Activated T-helper 17 cell treated with anti-CD3 and anti-CD28 coated beads, Interleukin-2, amount 50 U/mL, for 72 hours (primary cell): ENCODE measurements at places on chromosomes 5 and 9.

- H3K4me3 ChIP-seq = peak within 1 kb of the TSS; percentile 78
- peaks cover 8% of the 10 kb centered on the region for H3K27me3 ChIP-seq
- H3K4me1 ChIP-seq = peaks cover 21% of the 10 kb centered on the region
- peak within 1 kb of the TSS; percentile 88 for H3K27ac ChIP-seq
- H3K36me3 ChIP-seq = peaks cover 1% of the 10 kb centered on the region
Observed at GRCh38 chr9:133421615-133422542, at the start of gene ADAMTS13. Gene ADAMTS13, plus strand, starts transcription at chr9:133422367. Its CDS starts 77 bp downstream, at chr9:133422444.

DNA sequence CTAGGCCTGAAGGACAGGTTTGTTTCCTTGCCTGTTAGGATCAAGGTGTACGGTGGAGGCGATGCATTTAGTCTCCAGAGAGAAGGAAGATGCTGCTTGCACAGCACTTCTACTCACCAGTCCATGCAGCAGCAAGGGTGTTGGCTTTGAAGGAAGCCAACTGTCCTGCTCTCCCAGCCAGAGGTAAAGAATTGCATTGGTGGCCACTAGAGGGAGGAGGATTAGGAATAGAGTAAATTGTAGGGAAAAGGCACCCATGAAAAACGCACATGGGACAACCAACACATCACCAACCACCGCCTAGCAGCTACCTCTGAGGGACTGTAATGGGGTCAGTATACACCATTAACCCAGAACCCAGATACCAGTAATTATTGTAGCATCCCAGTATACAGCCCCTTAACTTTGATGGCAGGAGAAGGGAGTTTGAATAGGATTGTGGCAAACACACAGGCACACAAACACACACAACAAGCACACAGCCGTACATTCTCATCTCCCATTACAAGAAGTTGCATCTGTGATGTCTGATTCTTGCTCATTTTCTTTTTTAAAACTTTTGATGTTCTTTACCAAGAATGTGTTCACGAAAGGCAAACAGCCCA lies 267.7 kb downstream of the ADAMTS6 start:
- H3K4me3 ChIP-seq = no peak overlapping the region
- no peak overlapping the region for H3K27ac ChIP-seq
- peaks cover 3% of the 10 kb centered on the region for H3K27me3 ChIP-seq
- no peaks in the 10 kb centered on the region for H3K4me1 ChIP-seq
- H3K36me3 ChIP-seq = no peaks in the 10 kb centered on the region
- no peak for ATAC-seq

- ATAC-seq = no peak
- H3K4me3 ChIP-seq = no peak overlapping the region
- H3K27me3 ChIP-seq = no peaks in the 10 kb centered on the region
- H3K27ac ChIP-seq = no peak overlapping the region
- no peaks in the 10 kb centered on the region for H3K36me3 ChIP-seq
- H3K4me1 ChIP-seq = no peaks in the 10 kb centered on the region
Observed at GRCh38 chr5:144131261-144131660, 39.2 kb downstream of the YIPF5 start.

- no peak overlapping the region for H3K4me3 ChIP-seq
- H3K4me1 ChIP-seq = no peaks in the 10 kb centered on the region
- H3K27ac ChIP-seq = no peak overlapping the region
- H3K27me3 ChIP-seq = peaks cover 7% of the 10 kb centered on the region
- ATAC-seq = no peak
Observed at GRCh38 chr5:66645039-66645438, 48.8 kb downstream of the MAST4 start.

- ATAC-seq = no peak
- no peaks in the 10 kb centered on the region for H3K36me3 ChIP-seq
- peaks cover 13% of the 10 kb centered on the region for H3K27me3 ChIP-seq
- no peaks in the 10 kb centered on the region for H3K4me1 ChIP-seq
- no peak overlapping the region for H3K4me3 ChIP-seq
- no peak overlapping the region for H3K27ac ChIP-seq
Observed at GRCh38 chr5:122264610-122265009, 47.4 kb upstream of the SNCAIP start.

DNA sequence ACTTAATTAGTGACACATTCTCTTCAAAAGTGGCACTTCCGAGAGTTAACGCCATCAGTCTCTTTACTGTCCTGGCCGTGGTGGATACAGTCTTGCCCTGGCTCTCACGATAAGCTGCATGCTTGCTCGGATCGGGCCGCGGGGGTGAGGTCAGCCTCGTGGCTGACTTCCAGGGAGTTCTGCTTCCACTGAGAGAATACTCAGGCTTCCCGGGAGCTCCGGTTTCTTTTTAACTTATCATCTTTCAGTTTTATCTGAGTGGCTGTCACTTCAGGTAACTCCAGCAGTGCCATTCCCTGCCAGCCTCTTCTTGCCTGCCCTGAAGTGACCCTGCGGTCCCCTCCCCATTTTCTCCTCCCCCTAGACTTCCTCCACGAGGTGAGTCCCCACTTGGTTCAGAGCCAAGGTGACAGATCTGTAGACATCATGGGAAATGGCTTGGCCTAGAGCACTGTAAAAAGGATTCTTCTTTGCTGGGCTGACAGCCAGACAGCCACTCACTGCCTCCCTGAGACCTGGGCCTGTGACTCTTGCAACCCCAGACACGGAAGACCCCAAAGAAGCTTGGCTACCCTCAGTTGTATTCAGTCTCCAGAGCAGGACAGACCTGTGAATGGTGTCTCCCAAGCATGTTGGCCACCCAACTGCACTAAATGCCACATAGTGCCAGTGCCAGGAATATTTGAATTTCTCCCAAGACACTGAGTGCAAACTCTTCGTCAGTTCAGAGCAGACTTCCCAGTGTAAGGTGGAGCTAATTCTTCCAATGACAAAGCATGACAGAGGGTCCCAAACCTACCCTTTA lies 95.1 kb downstream of the DAPK1 start:
- H3K4me1 ChIP-seq = no peaks in the 10 kb centered on the region
- no peaks in the 10 kb centered on the region for H3K36me3 ChIP-seq
- no peak for ATAC-seq
- peaks cover 2% of the 10 kb centered on the region for H3K27me3 ChIP-seq
- no peak overlapping the region for H3K27ac ChIP-seq
- H3K4me3 ChIP-seq = no peak overlapping the region
